Non-pigmented ciliary epithelial cell (primary cell): ENCODE measurements at places on chromosomes 11 and 22.

- DNase-seq, result no peak
Observed at GRCh38 chr22:26972286-26972685, 314.9 kb downstream of the MIAT start.

GRCh38 chr11:34683396-34683795 is 62.5 kb downstream of the EHF start:
- DNase-seq, result no peak

DNA sequence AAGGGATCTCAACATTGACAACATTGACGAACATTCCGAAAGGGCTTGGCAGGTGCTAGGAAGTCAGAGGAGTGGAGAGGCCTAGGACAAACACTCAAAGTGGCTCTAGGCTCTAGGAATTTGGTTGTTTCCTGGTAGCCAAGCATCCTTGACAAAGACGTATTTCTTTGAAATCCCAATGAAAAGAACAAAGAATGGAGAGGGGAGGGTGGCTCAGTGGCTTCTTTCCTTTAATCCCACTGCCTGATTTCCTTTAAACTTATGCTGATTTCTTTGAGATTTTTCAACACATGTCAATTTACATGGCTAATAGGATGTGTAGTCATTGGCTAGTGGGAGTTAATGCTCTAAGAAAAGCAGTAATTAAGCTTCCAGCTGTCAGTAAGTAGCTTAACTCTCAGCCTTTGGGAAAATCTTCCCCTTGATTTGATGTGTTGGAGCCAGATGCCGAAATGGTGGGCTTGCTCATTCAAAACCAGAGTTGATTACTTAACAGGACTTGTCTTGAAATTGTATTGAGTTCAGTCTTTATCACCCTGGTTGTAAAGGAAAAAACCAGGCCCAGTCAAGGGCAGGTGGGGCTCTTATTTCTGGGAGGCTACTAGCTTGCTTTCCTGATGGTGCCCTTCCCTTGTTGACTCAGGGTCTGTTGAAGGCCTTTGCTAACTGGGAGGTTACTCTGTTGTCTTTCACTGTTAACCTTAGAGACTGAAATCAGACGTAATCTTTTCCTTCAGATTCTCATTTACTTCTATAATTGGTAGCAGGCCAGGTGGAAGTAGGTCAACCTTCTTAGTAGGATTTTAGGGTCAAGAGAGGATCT is 44.6 kb upstream of the SORL1-AS1 start:
- DNase-seq, result no peak

DNA sequence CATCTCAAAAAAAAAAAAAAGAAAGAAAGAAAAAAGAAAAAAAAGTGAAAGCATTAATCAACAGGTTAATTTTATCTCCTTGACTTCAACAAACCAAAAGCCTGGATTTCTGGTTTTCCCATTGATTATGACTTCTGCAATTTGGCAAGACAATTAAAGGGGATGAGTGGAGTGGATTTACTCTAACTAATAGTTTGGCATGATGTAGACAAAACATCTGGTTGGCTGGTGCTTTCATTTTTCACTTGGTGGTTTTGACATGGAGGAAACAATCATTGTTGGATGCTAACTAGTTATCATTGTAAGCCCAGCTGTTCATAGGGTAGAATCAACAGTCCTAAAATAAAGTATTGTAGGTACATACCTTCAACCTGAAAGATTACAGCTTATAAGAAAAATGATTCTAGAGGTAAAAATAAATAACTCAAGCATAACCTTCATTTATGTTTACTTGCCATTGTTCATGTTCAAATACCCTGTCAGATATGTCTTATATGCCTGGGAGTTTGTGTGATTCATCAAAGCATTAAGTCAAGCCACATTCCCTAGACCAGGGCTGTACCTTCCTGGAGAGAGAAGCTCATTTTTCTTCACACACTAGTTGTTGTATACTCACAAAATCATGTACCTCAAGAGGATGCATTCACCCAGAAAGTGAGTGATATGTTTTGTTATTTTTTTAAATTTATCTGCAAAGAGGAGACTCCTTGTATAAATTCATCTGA is 15.1 kb downstream of the FIBIN start:
- no peak for DNase-seq

- DNase-seq, result no peak
Observed at GRCh38 chr11:117546431-117547194, 219.0 kb downstream of the CEP164 start.

- DNase-seq, result no peak
Observed at GRCh38 chr11:122023614-122024250, 92.3 kb downstream of the BLID start.

DNA sequence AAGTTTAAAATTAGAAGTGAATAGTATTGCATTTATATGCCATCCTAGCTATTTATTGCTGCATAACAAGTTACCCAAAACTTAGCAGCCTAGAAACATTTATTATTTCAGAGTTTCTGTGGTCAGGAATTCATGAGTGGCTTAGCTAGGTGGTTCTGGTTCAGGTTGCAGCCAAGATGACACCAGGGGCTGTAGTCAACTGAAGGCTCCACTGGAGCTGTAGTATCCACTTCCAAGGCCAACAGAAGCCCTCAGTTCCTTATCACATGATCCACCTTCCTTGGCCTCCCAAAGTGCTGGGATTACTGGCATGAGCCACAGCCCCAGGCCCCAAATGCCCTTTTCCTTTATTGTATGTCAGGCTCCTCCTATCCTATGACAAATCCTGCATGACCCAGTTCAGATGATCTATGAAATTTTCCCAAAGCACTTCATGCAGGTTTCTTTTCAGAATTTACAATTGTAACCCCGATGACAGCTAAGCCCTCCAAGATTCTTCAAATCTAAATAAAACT is 6.1 kb upstream of the ALG8 start:
- no peak for DNase-seq

DNA sequence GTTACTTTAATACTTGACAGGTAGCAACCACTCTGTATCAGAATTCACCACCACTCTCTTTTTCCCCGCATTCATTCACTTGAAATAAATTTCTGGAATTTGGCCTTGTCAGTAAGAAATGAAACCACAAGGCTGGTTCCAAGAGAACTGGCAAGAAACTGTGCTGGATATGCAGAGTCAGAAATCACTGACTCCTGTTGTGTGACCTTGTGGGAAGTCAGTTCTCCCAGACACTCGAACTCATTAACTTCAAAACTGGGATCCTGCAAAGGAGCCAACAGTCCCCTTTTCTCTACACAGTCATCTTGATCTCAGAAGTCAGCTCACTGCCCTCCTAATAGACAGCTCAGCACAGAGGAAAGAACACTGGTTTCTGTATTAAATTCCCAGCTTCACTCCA is 142.7 kb downstream of the LRRC4C start:
- DNase-seq, result peak; percentile 35

DNA sequence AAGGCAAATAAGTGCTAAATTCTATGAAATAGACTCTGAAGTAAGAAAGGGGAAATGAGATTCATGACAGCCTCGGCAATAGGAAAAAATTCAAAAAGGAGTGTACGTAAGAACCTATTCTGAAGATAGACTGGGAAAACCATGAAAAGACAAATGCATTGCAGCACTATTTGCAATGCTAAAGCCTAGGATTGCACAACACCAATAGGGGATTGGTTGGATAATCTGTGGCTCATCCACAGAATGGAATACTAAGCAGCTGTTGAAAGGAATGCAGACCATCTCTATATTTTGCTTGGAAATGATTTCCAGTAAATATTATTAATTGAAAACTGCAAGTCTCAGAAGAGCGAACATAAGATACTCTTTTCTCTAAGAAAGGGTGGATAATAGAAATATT is 91.7 kb upstream of the CLMP start:
- no peak for DNase-seq

DNA sequence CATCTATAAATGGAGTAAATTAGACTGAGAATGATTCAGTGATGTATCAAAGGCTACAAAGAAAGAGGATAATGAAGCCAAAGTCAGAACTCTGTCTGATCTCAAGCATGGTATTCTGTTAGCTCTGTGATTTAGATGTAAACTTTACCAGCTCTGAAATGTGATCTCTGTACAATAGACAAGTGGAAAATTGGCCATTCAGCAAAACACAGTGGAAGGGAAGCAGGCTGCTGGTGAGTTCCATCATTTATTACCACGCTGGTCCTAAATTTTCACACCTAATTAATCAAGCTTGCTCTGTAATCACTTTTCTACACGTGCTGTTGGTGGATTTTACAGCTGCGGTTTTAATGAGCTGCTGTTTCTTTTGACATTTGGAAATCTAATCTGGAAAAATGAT is 145.1 kb upstream of the OPCML start:
- DNase-seq, result no peak

GRCh38 chr22:17769013-17769715 is 5.1 kb downstream of the BID start:
- DNase-seq, result no peak

- no peak for DNase-seq
Observed at GRCh38 chr11:48108231-48109045, 108.2 kb upstream of the OR4B1 start.

DNA sequence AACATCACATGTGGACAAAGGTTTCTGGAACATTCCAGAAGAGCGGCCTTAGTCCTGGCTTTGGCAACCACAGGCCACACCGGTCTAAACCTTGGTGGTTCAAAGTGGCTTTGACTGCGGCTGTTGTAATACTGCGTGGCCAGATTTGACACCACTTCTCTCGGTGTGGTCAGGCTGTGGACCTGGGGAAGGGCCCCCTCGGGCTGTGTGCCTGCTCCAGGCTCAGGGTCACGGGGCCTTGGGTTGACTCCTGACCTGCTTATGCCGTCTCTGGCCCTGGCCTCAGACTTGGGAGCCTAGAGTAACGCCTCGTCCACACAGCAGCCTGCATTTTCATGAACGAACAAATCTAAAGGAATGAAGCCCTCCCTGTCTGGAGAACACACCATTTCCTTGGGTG is 118.0 kb downstream of the PHF21B start:
- DNase-seq, result no peak

DNA sequence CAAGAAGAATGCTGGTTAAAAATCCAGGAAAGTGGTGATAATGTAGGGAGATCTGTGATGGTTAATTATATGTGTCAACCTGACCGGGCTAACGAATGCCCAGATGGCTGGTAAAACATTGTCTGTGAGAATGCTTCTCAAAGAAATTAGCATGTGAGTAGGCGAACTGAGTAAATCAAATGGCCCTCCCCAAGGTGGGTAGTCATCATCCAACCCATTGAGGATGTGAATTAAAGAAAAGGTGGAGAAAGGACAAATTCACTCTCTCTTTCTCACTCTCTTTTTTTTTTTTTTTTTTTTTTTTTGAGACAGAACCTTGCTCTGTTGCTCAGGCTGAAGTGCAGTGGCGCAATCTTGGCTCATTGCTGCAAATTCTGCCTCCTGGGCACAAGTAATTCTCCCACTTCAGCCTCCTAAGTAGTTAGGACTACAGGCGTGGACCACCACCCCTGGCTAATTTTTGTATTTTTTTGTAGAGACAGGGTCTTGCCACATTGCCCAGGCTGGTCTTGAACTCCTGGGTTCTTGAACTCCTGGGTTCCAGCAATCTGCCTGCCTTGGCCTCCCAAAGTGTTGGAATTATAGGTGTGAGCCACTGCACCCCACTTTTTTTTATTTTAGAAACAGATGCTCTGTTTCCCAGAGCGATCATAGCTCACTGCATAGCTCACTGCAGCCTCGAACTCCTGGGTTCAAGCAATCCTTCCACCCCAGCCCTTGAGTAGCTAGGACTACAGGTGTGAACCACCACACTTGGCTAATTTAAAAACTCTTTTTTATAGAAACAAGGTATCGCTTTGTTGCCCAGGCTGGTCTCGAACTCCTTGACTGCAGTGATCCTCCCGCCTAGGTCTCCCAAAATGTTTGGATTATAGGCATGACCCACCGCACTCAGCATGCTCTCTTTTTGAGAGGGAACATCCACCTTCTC is 22.0 kb upstream of the P2RY6 start:
- DNase-seq, result no peak

DNA sequence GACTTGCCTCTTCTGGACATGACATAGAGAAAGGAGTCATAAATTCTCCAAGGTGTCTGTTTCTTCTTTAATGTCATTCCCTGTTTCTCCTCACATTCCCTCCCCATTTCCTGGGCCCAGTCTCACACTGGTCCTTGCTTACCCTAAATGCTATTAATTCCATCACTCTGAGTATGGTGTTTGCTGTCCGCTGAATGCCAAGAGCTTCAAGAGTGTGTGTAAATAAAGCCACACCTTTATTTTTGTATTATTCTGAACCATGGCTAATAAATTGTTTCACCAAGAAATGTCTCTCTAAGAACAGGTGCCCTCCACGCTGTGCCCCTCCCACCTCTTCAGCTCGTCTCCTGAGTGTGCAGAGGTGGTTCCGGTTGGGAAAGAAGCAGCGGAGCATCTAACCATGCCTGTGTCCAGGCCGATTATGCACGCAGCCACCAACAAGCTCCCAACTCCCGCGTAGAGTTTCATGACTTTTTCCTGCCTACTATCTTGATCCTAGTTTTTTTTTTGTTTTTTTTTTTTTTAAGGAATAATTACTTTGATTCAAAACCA is 8.6 kb downstream of the TMEM121B start:
- no peak for DNase-seq

DNA sequence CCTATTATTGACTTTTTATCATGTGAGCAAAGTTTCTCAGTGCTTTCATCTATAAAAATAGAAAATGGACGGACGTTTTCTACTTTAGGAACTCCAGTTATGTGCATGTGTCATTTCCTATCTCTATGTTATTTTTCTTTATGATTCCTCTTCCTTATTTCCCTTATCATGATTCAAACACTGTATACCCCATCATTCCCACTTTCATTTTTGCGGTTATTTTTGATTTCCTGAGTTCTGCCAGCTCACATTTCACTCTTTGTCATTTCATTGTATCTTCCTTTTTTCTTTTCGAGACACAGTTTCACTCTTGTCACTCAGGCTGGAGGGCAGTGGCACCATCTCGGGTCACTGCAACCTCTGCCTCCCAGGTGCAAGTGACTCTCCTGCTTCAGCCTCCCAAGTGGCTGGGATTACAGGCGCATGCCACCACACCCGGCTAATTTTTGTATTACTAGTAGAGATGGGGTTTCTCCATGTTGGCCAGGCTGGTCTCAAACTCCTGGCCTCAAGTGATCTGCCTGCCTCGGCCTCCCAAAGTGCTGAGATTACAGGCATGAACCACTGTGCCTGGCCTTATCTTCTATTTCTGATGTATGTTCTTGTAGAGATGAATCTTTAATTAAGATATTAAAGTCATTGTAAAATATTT is 21.5 kb downstream of the C11orf58 start:
- DNase-seq, result no peak

DNA sequence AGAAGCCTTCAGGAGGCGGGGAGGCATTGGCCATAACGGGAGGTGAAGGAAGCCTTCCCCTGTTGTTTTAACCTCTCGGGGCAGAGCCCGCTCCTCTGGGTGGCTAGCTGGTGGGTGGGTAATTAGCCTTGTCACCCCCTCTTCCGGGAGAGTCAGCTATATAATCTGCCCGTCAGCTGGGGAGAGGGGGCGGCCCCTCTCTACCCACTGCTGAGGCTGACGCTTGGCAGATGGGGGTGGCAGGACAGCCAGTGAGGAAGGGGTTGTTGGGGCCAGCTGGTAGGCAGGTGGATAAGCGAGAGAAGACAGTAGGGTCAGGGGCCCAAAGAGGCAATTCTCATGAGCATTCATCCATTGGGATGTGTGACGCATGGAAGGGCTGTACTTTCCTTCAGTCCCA is 33.0 kb upstream of the SYT7 start:
- DNase-seq, result no peak
